ENCODE measurements at places on chromosomes 4 and X. TPM values are rescaled to one million over a fixed set of nuclear protein-coding genes. Genes with fewer than 3 reads are reported as not detected.

RNF212 gene
- 3.5 TPM for total RNA-seq

ZDHHC15 gene
- 1.1 TPM for total RNA-seq

ABCG2 gene
- total RNA-seq = 0.29 TPM

AVPR2 gene
- 0.22 TPM for total RNA-seq

MCTS1 gene
- 54.2 TPM for total RNA-seq

PALLD gene
- total RNA-seq = 21.9 TPM

SHROOM4 gene
- 4.2 TPM for total RNA-seq

PWWP3B gene
- total RNA-seq = 0.36 TPM

STATH gene
- not detected for total RNA-seq

FRMPD4 gene
- total RNA-seq = 0.06 TPM

PNMA6A gene
- 2.5 TPM for total RNA-seq

CT45A10 gene
- not detected for total RNA-seq

NR3C2 gene
- 1.5 TPM for total RNA-seq

TMEM154 gene
- 11.8 TPM for total RNA-seq

MAGEB17 gene
- total RNA-seq = not detected

TRIM2 gene
- 38.2 TPM for total RNA-seq

DCAF8L2 gene
- not detected for total RNA-seq

TMPRSS11D gene
- not detected for total RNA-seq

CRMP1 gene
- total RNA-seq = 1.8 TPM

HSFX3 gene
- not detected for total RNA-seq

COPS4 gene
- total RNA-seq = 68.5 TPM

GAB1 gene
- 12.2 TPM for total RNA-seq

MND1 gene
- 30.0 TPM for total RNA-seq

FBXW7 gene
- 32.9 TPM for total RNA-seq

TMPRSS11F gene
- not detected for total RNA-seq

DNAAF6 gene
- total RNA-seq = not detected

FMR1NB gene
- total RNA-seq = not detected

PLXNB3 gene
- 7.4 TPM for total RNA-seq

NLGN3 gene
- not detected for total RNA-seq

EFHC2 gene
- 0.81 TPM for total RNA-seq

NWD2 gene
- total RNA-seq = not detected

DCX gene
- total RNA-seq = not detected

GAGE13 gene
- not detected for total RNA-seq

SFRP2 gene
- not detected for total RNA-seq

MAGEA11 gene
- total RNA-seq = not detected

UGT8 gene
- total RNA-seq = 11.6 TPM

FGD1 gene
- 10.2 TPM for total RNA-seq

MAGEC1 gene
- total RNA-seq = not detected

F8A1 gene
- total RNA-seq = 12.6 TPM

JADE3 gene
- 4.5 TPM for total RNA-seq

GYPE gene
- total RNA-seq = 0.35 TPM

RXFP1 gene
- not detected for total RNA-seq

DSPP gene
- total RNA-seq = not detected

MAGEE2 gene
- total RNA-seq = not detected

SLC6A14 gene
- under 0.01 TPM for total RNA-seq

ENPEP gene
- total RNA-seq = 6.0 TPM

ETDB gene
- not detected for total RNA-seq

PDGFC gene
- total RNA-seq = 56.7 TPM

CXorf49 gene
- total RNA-seq = 70.9 TPM

DUSP21 gene
- total RNA-seq = not detected

KLKB1 gene
- not detected for total RNA-seq

HPGDS gene
- total RNA-seq = not detected

TMEM128 gene
- total RNA-seq = 32.8 TPM

TSC22D3 gene
- 18.7 TPM for total RNA-seq

EVC2 gene
- total RNA-seq = 9.3 TPM
